ENCODE measurements at places on chromosomes 7 and 10.

- DNase-seq = no peak
Observed at GRCh38 chr10:42754155-42755027, 28.2 kb upstream of the BMS1 start.

DNA sequence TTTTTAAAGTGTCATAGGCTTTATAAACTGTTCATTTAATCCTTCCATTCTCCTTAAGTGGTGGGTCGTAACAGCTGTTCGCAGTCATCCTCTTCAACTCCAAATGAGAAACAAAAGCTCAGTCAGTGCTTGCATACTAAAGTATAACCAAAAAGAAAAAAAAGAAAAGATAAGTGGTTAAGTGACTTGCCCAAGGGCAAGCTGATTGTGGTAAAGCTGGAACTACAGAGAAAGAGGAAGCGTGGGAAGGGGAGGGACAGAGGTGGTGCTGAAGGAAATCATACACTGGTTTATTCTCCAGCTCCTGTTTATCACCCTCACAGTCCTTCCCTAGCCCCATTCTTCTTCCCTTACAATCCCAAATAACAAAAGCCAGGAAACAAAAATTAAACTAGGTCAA, 29.6 kb downstream of the IDE start:
- DNase-seq = no peak

DNA sequence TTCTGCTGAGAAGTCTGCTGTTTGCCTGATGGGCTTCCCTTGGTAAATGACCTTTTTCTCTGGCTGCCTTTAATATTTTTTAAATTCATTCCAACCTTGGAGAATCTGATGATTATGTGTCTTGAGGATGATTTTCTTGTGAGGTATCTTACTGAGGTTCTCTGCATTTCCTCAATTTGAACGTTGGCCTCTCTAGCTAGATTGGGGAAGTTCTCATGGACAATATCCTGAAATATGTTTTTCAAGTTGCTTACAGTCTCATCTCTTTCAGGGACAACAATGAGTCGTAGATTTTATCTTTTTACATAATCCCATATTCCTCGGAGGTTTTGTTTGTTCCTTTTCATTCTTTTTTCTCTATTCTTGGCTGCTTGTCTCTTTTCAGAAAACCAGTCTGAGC, 208.4 kb downstream of the KIF20B start:
- no peak for DNase-seq

- no peak for DNase-seq
Observed at GRCh38 chr10:30396293-30396692, 37.7 kb upstream of the MAP3K8 start.

DNA sequence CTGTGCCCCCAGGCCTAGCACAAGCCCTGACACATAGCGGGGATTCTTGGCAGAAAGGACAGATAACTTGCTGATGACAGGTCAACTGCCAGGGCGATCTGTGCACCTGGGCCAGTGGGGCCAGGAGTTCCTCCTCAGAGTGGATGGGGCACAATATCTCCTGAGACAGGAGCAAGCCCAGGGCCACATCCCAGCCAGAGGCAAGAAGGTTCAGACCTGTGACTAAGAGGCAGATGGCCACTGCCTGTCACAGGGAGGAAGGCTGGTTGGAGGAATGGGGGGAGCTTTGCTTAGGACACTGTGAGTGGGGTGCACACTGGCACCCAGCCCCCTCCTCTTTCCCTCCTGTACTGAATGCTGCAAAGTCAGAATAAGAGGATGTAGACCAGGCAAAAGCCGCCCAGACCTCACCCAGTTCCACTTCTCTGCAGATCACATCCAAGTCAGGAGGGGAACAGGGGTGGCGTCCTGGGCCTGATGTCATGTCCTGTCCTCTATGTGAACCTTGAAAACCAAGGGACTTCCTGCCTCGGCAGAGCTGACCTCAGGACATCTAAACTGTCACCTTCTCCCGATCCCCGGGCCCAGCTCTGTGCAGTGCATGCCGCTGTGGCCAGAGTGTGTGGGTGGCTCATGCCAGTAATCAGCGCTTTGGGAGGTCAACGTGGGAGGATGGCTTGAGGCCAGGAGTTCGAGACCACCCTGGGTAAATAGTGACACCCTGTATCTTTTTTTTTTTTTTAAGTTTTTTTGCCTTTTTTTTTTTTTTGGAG, 1.3 kb downstream of the GUSB start:
- DNase-seq = no peak

DNA sequence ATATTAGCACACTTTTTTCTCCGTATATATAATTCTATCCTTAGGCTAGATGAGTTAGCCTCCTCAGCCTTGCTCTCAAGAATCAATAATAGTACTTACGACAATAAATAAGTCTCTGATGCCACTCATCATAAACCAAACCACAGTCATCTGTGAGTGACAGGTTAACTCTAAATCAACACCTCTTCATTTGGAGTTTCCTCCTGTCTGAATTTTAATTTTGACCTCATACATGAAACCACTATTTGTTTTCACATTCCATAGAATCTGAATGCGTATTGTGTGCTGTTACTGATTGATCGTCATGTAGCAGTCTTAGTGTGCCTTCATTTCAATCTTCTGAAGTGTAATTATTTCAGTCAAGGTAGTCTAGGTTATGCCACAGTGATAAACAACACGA, 85.8 kb downstream of the HGF start:
- no peak for DNase-seq
